ENCODE measurements at places on chromosomes 2 and 18.

DNA sequence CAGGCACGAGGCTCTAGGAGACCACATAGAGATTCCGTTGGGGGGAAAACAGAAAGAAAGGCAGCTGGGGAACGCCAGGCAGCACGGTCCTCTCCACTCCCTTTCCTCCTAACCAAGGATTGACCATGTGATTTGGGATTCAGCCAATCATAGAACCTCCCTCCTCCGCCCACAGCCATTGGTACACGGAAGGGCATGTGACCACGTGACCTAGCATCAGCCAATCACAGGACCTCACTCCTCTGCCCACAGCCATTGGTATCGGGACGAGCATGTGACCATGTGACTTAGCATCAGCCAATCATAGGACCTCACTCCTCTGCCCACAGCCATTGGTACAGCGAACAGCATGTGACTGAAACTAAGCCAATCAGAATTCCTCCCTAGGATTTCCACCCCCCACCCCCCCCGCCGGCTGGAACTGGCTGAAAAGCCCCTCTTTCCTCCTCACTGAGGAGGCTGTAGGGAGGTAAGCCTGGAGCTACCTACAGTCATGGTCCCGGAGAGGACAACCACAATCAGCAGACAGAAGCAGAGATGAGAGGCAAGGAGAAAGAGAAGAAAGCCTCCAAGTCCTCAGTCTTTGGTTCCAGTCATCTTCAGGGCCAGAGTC is 7.6 kb downstream of the SERPINE2 start:
- no peak for DNase-seq

GRCh38 chr2:19356545-19357401 is 1.6 kb downstream of the OSR1 start:
- no peak for DNase-seq

DNA sequence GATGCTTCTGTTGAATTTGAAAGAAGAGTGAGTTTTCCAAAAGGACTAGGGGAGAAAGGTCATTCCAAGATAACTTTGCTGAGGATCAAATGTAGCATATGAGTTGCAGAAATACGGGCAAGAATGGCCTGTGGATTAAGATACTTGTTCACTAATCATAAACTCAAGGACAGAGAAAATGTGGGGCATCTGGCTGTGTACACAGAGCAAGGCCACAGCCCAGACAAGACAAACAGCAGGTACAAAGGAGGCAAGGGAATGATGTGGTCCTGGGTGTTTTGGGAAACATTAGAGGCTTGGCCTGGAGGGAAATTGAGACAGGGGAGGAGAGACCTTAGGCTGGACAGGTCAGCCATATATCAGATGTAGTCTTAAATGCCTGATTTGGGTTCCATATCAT is 254.8 kb downstream of the TTC32 start:
- DNase-seq, result no peak

DNA sequence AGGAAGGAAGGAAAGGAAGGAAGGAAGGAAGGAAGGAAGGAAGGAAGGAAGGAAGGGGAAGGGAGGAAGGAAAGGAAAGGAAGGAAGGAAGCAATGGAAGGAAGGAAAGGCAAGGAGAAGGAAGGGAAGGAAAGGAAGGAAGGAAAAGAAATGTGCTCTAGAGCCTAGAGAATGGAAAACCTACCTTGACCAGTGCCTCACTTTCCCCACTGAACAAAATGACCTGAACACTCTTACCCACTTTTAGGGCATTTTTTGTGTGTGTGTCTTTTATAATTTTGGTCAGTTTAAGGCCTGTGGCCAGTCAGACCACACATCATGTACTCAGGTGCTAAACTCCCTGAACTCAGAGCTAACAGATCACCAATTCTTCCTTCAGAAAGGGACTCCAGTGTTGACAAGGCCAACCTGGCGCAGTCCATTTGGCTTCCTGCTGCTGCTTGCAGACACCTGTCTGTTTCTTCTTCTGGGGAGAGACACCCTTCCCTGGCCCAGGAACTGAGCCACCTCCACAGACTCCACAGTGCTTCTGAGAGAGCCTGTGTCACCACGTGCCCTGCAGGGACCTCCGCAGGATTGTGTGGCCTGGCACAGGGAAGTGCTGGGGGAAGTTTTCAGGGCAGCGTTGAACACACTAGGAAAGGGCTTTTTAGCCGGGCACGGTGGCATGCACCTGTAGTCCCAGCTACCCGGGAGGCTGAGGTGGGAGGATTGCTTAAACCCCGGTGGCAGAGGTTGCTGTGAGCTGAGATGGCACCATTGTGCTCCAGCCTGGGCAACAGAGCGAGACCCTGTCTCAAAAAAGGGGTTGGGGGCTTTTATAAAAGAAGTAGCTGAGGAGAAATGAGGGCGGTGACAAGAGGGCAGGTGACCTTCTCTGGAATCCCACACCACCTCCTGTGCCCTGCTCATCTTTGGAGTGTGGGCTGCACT is 57.2 kb downstream of the DDX1 start:
- DNase-seq, result no peak
